Small intestine (tissue), 16 donors: ENCODE measurements at places on chromosomes 4 and X. TPM values are rescaled to one million over a fixed set of nuclear protein-coding genes. Genes with fewer than 3 reads are reported as not detected.

DNA sequence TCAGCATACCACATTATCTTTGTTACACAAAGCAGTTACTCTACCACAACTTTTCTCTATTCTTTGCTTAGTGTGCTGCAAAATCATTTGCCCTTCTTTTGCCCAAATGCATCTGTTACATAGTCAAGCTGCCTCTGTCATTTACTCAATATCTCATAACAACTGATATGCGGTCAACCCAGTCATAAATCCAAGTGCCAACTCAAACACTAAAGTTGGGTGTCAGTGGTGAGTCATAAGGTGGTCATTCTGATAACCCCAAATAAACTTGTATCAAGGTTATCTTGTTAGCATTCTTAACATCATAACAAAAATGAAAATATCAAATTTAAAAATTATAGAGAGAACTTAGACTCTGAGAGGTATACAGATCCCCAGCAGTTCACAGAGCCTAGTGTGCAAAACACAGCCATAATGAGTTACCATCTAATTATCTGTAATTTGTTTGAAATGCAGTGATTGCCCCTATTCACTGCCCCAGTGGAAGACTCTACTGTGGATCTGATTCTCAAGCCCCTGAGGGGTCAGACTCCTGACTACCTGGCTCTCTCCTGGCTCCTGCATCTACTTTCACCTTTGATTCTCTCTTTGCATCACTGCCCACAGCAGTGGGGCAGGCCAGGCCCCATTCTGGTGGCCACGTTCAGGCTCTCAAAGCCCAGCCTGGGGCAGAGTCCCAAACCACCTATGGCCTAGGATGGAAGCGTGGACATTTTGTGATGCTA is 29.2 kb downstream of the TBC1D9 start:
- DNase-seq: peak; percentile 30

Gene P2RY10
- polyA plus RNA-seq: 0.81 TPM

- DNase-seq: no peak
Observed at GRCh38 chr4:146260521-146260920, 46.2 kb downstream of the REELD1 start.

Gene RRH
- polyA plus RNA-seq: not detected

- DNase-seq: peak; percentile 42
Observed at GRCh38 chr4:172962564-172963353, 205.9 kb upstream of the GALNT7 start.

GRCh38 chr4:87530868-87531267 is 1.7 kb upstream of the SPARCL1 start:
- peak; percentile 10 for DNase-seq

Gene SOWAHD
- polyA plus RNA-seq: 5.4 TPM

Gene YY2
- not detected for polyA plus RNA-seq

DNA sequence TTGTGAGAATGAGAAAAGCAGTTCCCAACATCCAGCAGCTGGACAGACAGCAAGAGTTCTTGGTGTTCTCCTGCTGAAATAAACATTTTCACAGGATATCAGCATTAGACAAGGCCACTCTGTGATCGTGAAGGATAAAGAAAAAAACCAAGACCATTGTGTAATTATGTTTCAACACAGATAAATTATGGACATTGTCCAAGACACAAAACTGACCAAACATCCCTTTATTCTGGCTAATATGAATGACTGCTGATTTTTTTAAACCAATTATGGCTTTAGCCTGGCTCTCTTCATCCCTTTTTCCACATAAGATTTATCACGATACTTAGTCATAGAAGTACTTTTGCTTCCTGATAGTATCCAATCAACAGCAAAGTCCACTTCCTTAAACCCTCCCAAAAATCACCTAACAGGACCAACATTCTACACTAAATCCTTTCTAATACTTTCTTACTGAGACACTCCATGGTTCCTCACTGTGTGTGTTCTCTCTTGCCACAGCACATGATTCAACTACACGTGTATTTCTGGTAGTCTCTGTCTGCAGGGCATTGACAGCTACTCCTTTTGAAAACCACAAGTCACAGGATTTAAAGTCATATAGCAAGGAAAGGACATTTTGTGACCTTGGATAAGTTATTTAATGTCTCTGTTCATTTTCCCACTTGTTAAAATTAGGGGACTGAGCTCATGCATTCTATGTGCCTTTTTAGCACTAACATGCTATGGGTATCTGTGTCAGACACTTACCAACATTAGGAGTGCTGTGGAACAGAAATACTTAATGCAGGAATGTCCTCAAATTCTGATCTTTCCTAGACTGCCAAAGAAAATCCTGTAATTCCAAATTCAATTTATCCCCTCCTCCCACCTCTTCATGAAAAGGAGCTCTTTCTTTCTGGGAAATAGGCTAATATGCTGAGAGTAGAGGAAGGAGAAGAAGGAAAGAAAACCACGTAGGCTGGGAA is 137.2 kb upstream of the PGRMC2 start:
- DNase-seq: no peak

Gene SFRP2
- polyA plus RNA-seq: not detected

DNA sequence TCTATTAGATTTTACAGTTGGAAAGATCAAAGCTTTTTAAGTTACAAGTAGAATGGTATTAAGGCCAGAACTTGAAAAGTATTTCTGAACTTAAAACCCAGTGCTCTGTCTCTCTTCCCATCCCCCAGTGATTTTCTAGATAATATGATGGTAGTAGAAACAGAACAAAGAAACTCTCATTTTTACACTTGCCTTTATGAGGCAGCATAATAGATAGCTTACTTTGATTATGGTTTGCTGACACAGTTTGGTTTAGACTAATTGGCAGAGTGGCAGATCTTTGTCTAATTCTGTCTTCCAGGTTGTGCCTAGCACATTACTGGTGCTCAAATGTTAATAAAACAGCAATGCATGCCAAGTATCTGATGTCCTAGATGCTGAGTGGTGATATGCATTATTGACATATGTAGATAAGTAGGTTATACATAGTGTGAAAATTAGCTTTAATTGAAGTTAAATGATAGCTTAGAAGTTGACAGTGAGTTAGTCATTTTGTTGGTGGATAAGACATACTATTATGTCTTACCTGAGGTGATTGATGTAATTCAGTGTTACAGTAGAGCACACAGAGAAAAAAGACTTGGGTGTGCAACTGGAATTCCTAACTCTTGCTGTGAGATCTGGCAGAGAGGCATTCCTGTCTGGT is 4.3 kb upstream of the RAPGEF2 start:
- no peak for DNase-seq

GRCh38 chrX:117483950-117484349 is 632.7 kb downstream of the KLHL13 start:
- DNase-seq: no peak

Gene CXorf66
- not detected for polyA plus RNA-seq

DNA sequence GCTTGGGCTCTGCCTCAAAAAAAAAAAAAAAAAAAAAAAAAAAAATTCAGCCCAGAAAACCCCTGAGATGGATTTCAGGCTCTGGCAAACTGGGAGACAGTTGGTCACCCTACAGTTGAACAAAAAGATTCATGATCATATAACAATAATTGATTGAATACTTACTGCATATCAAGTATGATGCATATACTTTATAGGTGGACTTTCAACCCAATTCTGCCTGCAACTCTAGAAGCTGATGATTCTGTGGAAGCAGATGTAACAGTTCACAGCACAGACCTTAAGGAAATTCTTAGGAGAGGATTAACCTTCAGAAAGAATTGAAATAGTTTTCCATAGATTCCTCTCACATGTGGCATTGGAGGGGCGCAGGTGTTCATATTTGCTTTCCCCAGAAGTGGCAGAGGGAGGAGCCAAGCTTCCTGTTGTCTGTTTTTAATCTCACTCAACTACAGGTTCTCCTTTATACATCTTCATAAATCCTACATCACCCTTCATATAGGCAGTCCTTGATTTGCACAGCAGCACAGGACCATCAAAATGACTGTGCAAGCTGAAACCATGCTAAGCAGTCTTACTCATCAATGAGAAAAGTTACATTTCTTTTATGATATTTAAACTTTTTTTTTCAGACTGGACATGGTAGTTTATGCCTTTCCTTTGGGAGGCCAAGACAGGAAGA is 149.4 kb upstream of the KLF3 start:
- DNase-seq: peak; percentile 49

- DNase-seq: no peak
Observed at GRCh38 chr4:140926672-140927071, 170.5 kb upstream of the TBC1D9 start.
